Left ventricle myocardium superior (tissue), 1 donor: ENCODE measurements at places on chromosomes 4 and X. TPM values are rescaled to one million over a fixed set of nuclear protein-coding genes. Genes with fewer than 3 reads are reported as not detected.

DNA sequence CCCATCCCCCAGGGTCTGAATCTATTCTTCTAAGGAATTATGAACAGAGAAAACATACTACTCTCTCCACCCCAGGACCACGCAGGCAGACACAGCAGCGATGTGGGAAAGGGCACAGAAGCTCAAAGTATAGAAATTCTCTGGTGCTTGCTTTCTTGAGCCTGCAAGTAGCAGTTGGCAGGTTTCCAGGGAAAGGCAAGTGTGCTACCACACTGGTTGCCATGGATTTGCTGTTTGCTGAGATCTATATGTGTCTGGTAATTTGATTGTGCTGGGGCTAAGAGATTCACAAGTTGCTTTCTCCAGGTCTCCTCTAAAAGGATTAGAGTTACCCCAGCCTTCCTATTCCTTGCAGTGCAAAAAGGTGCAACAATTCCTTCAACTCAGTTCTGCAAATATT lies 83.1 kb downstream of the GUCY2F start:
- DNase-seq: no peak

GRCh38 chr4:118807659-118808058 lies 28.3 kb downstream of the SEC24D start:
- DNase-seq: no peak

DNA sequence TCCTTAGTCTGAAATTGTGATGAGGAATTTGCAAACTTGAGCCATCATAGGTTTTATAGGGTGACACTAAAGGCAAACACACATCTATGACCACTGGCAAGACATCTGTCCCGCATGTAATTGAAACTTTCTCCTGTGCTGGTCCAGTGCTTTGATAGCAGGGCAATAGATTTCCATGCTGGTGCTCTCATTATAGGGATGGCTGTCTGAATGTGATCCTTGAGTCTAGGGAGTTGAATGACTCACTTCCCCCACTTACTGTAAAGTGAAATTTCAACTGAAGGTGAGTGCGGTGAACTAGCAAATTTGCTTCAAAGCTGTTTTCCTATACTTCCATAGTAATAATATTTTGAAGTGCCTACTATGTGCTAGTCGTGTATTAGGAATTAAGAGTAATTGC lies 1630.0 kb downstream of the STIM2 start:
- no peak for DNase-seq

DNA sequence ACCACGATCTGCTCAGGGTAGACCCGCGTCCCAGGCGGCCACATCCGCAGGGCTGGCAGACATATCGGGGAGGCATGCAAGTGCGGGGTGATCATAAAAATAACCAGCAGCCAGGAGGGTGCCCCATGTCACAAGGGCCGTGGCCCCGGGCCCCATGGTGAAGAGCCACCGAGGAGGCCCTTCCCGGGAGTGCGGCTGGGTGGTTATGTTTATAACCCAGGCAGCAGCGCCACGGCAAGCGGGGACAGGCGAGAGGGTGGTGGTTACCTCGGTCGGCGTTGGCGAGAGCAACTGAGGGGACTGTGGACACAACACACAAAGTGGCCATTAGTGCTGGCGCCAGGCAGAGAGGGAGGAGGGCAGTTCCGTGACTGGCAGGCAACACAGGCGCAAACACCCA lies 92.7 kb upstream of the AFAP1 start:
- DNase-seq: no peak

Gene CT45A2
- not detected for total RNA-seq

Gene NUDT11
- total RNA-seq: 0.10 TPM
